ENCODE measurements at places on chromosomes 6 and 20.
A peak's percentile ranks its signal among the peaks of the same experiment; 100 is the strongest.

GRCh38 chr6:5813625-5814027 is 193.1 kb downstream of the NRN1 start:
- no peak for DNase-seq

- DNase-seq, result no peak
Measured at GRCh38 chr6:11598687-11599086, 61.1 kb downstream of the TMEM170B start.

GRCh38 chr6:144683216-144684070 is 398.3 kb downstream of the UTRN start:
- DNase-seq, result no peak

- no peak for DNase-seq
Measured at GRCh38 chr6:34610819-34611477, 54.8 kb upstream of the SPDEF start.

DNA sequence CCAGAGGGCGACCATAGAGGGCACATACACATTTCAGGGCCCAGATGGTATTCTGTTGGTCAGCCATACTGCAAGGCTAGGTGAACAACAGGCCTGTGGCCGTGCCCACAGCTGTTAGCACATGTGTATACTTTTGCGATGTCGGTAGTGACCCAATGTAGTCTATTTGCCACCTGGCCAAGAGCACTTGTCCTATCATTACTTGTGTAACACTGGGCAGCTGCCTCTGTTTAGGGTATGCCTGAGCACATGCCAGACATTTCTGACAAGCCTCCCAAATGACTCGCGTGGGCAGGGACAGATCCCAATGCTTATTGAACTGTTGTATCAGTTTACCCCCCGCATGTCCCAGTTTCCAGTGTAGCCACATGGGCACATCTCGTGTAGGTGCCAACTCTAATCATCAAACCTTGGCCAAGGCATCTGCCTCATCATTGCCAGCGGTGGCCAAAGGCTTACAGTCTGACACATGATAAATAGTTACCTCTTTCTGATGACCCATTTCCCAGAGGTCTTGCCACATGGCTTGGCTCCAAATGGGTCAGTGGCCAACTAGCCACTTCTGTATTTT is 74.4 kb upstream of the FBXL4 start:
- no peak for DNase-seq

DNA sequence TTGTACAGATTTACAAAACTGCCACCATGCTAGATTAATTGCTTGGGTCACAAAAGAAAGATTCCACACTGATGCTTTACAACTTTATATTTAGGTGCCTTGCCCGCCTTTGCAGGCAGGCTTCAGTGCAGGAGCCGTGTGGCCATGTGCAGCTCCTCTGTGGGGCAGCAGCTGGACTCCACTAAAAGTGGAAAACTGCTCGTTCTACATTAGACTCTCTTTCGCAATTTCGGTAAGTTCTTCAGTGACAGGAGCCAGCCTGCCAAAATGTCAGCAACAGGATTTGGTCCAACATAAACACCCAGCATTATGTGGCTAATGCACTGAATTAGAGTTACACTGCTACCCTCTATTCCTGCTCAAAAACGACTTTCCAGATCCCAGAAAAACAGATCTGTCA is 174.4 kb upstream of the KCNK16 start:
- peak; percentile 79 for DNase-seq

- no peak for DNase-seq
Measured at GRCh38 chr6:137967689-137968454, 100.8 kb downstream of the TNFAIP3 start.

- DNase-seq, result no peak
Measured at GRCh38 chr6:56992036-56992435, 37.1 kb downstream of the BEND6 start.

- no peak for DNase-seq
Measured at GRCh38 chr20:57970116-57970515, 258.3 kb downstream of the ANKRD60 start.

DNA sequence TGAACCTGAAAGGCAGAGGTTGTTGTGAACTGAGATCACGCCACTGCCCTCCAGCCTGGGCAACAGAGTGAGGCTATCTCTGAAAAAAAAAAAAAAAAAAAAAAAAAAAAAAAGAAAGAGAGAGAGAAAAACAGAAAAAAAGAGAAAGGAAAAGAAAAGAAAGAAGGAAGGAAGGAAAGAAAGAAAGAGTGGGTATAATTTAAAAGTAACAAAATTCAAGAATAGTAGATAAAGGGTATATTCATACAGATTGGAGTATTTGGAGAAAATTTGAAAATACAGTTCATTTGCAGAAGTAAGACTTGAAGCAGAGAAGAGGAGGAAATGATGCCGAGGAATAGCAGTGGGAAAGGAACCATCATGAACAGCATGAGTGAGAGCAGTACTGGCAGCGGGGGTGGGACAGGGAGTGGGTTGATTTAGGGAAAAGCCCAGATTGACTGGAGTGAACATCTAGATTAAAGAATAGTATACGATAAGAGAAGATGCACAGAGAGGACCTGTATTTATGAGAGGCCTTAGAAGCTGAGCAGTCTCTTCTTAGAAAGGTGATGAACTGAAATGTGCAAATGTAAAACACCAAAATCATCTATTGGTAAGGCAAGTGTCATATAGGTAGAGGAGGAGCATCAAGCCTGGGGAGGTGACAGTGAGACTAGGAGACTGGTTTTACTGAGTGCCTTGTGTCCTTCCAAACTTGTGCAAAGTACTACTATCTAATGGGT is 17.8 kb upstream of the HLA-DRB1 start:
- DNase-seq, result no peak

DNA sequence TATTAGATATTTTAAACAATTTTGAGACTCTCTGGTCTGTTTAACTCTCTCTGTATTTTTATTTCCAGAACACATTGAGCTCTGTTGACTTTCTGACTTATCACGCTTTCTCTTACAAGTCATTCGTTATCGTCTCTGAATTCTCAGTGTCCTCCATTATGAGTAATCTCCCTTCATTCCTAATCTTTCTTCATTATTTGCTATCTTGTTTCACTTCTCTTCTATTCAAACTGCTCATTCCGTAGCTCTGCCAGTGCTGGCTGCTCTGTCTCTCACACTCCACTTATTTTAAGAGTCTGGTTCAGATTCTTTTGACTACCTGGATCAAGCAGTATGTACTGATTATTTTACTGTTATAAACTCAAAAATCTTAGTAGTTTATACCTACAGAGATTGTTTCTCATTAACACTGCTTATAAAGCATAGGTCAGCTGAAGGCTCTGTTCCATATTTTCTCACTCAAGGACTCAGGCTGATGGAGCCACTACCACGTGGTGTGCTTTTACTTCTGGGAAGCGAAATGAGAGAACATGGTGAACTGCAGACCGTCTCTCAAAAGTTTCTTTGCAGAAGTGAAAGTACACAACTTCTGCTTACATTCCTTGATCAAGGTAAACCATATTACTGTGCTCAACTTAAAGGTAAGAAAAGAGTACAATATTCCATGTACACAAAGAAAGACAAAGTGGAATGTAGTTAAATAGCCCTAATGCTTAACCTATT is 485.2 kb downstream of the GRIK2 start:
- no peak for DNase-seq

DNA sequence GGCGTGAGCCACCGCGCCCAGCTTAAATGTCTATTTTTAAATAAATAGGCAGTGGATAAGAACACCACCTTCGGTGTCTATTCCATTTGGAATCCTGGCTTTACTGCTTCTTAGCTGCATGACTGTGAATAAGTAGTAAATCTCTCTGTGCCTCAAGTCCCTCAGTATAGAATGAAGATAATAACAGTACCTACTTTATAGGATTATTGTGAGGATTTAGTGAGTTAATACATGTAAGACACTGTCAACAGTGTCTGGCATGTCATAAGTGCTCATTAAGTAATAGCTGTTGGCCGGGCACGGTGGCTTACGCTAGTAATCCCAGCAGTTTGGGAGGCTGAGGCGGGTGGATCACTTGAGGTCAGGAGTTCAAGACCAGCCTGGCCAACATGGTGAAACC is 10.1 kb downstream of the TPX2 start:
- no peak for DNase-seq

- peak; percentile 90 for DNase-seq
Measured at GRCh38 chr20:32457479-32457986, 99.4 kb downstream of the ASXL1 start.

- DNase-seq, result no peak
Measured at GRCh38 chr6:144745439-144745838, 460.3 kb downstream of the UTRN start.

- no peak for DNase-seq
Measured at GRCh38 chr20:25056690-25057233, 1.2 kb downstream of the ACSS1 start.

DNA sequence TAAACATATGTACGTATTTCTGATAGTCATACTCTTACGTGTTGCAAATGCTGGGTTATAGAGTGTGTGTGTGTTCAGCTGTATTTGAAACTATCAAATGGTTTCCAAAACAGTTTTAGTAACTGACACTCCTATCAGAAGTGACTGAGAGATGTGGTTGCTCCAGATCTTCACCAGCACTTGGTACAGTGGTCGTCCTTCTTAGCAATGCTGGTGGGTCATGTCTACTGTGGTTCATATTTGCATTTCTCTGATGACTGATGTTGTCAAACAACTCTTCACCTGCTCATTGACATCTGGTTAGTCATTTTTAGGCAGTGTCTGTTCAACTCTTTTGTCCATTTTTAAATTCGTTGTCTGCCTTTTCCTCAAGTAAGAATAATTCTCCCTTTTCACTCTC is 259.3 kb downstream of the KIF16B start:
- DNase-seq, result no peak

- DNase-seq, result no peak
Measured at GRCh38 chr6:67885081-67886033, 749.7 kb upstream of the ADGRB3 start.

DNA sequence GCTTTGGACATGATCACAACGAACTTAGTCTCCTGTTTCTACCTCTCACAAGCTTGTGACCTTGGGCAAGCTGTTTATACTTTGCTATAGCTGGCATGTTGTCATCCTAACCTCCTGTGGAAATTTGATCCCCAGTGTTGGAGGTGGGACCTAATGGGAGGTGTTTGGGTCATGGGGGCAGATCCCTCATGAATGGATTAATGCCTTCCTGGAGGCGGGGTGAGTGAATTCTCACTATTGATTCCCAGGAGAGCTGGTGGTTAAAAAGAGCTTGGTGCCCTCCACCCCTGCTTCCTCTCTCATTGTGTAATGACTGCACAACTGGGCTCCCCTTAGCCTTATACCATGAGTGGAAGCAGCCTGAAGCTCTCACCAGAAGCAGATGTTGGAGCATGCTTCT is 228.9 kb downstream of the HIVEP2 start:
- no peak for DNase-seq

DNA sequence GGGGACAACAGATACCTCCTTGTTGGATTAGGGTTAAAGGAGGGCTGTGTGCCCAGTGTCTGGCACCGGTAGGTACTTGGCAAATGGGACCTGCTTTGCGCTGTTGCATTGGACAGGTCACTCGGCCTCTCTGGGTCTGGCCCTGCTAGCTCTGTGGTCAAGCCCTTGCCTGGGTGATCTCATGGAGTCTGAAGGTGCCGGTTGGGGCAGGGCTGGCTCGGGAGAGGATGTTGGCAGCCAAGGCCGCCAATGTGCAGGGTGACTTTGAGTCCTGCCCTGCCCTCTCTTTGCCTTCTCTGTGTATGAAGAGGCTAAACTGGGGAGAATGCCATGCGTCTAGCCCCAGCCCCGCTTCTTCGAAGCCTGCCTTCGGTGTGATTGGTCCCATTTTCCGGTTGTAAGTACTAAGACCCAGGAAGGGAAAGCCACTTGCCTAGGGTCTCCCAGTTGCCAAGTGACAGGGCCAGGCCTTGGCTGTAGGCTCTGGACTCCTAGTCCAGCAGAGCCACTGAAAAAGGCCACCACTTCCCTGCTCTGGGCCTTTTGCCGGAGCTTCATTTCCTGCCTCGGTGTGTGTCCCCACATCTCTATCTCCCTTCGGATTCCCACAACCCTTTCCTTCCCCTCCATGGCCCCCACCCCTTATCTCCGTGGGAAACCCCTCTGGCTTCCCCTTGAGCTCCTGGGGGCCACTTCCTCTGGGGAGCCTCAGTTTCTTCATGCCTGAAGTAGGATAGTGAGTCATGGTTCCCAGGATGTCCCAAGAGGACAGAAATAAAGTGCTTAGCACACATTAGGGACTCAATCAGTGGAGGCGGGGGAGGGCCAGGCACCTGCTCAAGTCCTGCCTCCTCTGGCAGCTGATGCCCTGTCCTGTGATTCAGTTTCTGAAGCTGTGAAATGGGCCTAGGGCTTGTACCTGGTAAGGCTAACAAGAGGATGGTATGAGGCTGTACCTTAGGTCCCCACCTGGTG is 3.9 kb downstream of the SRC start:
- DNase-seq, result no peak

DNA sequence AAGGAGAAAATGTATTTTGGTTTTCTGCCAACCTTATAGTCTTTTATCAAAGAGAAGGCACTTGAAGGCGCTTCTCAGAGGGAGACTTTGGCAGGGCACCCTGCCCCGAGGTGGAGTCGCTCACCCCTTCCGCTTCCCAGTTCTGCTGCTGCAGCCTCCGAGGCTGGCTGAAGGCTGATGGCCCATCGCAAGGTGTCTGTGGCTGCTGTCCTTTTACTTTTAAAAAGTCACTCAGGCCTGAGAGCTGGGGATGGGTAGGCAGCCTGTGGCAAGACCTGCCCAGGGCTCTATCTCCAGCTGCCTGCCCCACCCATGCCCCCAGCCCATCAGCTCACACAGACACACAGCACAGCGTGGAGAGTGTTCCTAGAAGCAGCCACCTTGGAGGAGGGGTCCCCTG is 206.6 kb upstream of the CST7 start:
- DNase-seq, result no peak

GRCh38 chr6:28811873-28812272 is 111.9 kb downstream of the TRIM27 start:
- DNase-seq, result no peak
